ENCODE measurements at places on chromosomes 3 and 15.

GRCh38 chr3:43319794-43320193, 33.5 kb downstream of the SNRK start:
- DNase-seq: no peak

DNA sequence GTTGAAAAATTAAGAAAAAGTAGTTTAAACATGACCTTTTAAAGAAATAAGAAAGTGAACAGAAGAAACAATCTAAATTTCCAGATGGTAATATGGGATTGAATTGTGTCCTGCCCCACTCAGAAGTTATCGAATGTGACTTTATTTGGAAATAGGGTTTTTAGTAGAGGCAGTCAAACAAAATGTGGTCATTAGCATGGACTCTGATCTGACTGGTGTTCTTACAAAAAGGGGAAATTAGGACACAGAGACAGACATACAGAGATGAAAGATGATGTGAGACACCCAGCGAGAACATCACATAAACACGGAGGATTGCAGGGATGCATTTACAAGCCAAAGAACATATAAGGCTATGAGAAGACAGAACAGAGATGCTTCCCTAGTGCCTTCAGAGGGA, 73.2 kb downstream of the XRN1 start:
- no peak for DNase-seq

GRCh38 chr15:70036585-70037291, 61.0 kb downstream of the TLE3 start:
- no peak for DNase-seq

GRCh38 chr3:111481551-111481950, 60.4 kb upstream of the CD96 start:
- DNase-seq: no peak

DNA sequence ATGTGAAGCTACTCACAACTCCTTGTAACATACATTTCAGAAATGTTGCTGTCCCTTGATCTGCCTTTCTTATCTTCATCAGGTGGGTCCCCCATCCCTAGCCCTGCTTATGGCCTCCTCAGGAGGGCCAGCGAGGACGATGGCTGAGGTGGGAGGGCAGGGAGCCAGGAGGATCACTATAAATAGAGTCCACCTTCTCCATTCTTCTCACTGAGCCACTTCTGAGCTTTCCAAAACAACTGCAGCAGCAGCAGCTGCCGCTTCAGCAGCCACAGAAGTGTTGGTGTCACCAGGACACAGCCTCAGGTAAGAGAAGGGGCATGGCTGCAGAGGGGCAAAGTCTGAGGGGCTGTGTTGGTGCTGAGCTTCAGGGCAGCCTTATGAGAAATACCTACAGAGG, 53.5 kb downstream of the ANAPC13 start:
- no peak for DNase-seq

Measured in activated CD4-positive, alpha-beta T cell treated with anti-CD3 and anti-CD28 coated beads, Interleukin-2, amount 50 U/mL, for 24 hours (primary cell).